OCI-M1 (cell line): ENCODE measurements at places on chromosomes 12 and 14.

DNA sequence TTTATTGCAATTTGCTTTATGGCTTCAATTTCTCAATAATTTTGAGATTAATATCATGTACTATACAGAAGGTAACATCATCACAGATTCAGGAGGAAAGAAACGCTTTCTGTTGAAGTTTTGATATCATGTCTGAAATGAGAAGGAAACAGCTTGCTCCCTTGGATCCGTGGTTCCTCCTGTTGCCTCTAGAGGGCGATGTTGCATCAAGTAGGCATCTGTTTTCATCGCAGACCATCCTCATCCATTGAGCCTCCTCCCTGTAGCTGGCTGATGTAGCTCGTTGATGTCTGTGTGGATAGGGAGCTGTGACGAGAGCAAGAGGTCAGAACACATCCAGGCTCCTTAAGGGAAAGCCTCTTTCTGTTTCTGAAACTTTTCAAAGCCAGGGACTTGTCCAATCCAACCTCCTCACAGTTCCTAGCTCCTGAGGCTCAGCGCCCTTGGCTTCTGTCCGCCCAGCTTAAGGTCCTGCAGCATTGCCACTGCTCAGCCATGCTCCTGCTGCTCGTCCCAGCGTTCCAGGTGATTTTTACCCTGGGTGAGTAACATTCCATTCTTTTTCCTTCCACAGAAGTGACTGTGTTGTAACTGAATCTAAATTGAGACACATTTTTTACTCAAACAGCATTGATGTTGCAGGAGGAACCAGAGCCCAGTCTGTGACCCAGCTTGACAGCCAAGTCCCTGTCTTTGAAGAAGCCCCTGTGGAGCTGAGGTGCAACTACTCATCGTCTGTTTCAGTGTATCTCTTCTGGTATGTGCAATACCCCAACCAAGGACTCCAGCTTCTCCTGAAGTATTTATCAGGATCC is 304.8 kb upstream of the OR4E1 start:
- peak; percentile 57 for DNase-seq

- DNase-seq = peak; percentile 81
These were observed 161.1 kb downstream of the PPFIA2 start for GRCh38 chr12:81597928-81598604.

DNA sequence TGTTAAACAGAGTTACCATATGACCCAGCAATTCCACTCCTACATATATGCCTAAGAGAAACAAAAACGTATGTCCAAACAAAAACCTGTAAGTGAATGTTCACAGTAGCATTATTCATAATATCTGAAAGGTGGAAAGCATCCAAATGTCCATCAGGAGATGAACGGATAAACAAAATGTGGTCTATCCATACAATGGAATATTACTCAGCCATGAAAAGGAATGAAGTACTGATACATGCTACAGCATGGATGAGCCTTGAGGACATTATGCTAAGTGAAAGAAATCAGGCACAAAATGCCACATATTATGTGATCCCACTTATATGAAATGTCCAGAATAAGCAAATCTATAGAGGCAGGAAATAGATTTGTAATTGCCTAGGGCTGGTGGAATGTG is 16.8 kb downstream of the MOK start:
- no peak for DNase-seq

GRCh38 chr14:21913759-21914158 is 240.1 kb upstream of the OR4E1 start:
- DNase-seq = peak; percentile 83

DNA sequence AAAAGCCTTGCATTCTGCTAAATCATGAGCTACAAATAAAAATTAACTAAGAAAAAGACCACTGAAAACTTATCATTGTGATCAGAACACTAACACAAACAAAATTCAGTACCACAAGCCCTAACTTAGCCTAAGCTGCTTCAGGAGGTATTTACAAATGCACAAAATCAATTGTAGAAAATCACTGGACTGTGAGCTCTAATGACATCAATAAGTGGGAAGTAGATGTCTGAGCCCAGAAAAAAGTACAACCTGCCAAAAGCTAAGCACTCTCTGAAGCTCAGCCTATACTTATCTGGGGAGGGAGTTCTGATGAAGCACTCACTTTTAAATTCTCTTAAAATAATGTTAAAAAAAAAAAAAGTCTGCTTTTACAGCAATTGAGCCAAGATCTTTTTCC is 92.9 kb downstream of the SLCO1B1 start:
- no peak for DNase-seq

- no peak for DNase-seq
These were observed 280.0 kb downstream of the SLC6A15 start for GRCh38 chr12:84632556-84632955.

- DNase-seq = no peak
These were observed 51.4 kb upstream of the SLC6A15 start for GRCh38 chr12:84964048-84964447.

GRCh38 chr12:71665090-71665463 is 976 bp downstream of the THAP2 start:
- no peak for DNase-seq

DNA sequence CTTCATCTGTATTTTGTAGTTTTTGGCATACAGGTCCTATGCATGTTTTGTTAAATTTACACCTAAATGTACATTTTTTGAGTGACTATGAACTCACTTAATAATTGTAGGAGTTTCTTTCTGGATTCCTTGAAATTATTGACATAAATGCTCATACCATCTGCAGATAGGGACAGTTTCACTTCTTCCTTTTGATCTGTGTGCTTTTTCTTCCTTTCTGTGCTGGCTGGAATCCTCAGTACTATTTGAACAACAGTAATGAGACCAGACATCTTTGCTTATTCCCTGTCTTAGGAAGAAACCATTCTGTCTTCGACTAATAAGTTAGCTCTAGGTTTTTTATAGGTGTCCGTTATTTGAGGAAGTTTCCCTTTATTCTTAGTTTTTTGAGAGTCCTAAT is 110.3 kb downstream of the ADGRD1 start:
- DNase-seq = no peak

GRCh38 chr12:4121506-4122020 is 152.0 kb upstream of the CCND2 start:
- no peak for DNase-seq

GRCh38 chr12:131619736-131620506 is 91.0 kb upstream of the SFSWAP start:
- no peak for DNase-seq

DNA sequence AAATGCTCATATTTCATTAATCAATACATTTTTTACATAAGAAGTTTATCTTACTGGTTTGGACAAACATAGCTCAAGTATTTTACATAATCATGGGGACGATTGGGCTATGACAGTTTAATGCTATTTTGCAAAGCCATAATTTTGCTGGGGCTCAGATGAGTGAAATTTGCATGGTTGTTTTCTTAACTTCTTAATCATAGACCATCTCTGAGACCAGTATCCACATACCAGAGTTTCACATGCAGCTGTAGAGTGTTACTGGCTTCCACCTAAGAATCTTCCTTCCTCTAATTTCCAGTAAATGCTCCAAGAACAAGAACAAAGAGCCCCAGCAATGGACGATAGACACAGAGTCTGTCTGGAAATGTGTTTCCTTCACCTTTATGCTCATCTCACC is 303.0 kb upstream of the TMEM132C start:
- no peak for DNase-seq

GRCh38 chr12:57188090-57188425 is 28.5 kb upstream of the NXPH4 start:
- no peak for DNase-seq

GRCh38 chr12:47876440-47876960 is 28.3 kb downstream of the VDR start:
- DNase-seq = no peak

DNA sequence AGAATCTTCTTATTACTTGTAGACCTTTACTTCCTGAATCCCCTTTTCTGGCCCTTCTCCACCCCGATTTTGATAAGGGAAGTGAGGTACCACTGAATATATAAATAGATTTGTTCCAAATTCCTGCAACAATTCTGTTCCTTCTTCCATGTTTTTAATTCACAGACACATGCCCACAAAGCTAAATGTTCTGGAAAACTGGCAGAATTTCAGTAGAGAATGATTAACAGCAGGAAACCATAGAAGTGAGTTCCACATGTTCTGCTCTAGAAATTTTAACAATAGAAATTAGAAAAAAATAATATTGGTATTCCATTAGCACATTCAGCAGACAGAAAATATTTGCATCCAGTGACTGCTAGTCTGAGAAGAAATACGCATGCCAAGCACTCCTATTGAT is 139.6 kb downstream of the SLC2A13 start:
- DNase-seq = no peak

GRCh38 chr12:76866726-76867125 is 12.1 kb downstream of the CSRP2 start:
- DNase-seq = no peak

DNA sequence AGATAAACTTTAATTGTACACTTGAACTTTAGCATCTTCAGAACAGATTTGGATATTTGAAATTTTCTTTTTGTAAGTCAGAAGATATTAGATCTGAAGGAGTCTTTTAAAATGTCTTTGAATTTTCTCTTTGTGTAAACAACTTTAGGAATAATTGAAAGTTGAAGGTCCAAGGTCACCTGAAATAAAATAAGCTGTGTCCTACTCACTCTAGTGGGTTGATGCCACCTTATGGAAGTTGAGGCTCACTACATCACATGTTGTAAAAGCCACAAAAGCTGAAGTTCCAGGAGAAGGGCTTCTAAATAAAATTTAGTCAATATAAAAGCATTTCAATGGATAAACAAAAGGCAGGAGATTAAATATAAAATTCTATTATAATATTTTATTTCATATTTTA is 122.0 kb upstream of the ATXN7L3B start:
- DNase-seq = peak; percentile 71

- DNase-seq = peak; percentile 84
These were observed 42.9 kb upstream of the AP4S1 start for GRCh38 chr14:30982533-30982932.

DNA sequence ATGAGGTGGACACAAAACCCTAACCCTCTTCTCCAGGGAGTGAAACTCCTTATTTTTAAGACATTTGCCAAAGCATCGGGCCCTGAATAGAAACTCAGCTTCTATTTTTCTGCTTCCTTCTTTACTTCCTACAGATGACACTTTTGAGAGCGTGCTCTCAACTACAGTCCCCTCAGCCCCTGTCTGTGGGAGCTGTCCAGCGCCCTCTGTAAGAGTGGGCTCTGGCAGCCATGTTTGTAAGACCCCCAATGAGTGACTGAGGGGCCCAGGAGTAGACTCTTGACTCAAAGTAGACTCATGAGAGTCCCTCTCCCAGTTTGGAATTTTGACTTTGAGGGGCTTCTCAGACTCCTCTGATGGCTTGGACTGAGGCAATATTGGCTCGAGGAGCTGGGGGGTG is 25.5 kb upstream of the BATF start:
- no peak for DNase-seq

DNA sequence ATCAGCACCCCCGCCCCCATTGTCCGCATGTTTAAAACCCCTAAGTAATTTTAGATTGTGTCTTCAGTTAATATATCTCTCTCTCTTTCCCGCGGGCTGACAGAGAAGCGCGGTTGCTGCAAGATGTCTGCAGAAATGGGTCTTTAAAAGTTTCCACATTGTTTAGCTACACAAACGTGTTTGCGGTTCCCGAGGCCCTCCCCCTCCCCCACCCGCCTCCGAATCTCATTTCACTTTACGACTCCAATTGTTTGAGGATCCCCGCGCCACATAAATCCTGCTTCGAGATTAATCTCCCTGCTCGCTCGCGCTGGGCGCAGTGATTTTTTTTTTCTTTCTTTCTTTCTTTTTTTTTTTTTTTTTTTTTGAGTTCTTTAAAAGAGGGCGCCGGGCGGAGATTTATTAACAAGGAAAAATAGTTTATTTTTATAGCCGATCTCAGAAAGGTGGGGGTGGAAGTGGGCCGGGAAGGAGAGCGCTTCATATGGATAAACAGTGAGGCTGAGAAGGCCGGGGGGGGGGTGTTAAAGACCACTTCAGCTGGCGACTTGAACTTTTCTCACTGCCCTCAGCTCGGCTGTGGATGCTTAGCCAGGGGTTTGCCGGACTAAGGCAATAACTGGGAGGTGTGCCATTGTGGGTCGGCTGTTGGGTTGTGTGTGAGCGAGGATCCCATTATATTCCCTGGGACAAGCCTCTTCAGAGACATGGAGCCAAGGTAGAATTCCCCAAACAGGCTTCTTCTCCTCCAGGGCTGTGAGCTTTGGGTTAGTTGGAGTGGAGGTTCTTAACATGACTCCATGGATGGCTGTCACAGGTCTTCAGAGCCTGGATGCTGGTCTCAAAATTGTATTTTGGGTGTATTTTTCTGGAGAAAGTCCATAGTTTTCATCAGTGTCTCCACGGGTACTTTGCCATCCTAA is 39.7 kb upstream of the TBX5 start:
- DNase-seq = no peak

DNA sequence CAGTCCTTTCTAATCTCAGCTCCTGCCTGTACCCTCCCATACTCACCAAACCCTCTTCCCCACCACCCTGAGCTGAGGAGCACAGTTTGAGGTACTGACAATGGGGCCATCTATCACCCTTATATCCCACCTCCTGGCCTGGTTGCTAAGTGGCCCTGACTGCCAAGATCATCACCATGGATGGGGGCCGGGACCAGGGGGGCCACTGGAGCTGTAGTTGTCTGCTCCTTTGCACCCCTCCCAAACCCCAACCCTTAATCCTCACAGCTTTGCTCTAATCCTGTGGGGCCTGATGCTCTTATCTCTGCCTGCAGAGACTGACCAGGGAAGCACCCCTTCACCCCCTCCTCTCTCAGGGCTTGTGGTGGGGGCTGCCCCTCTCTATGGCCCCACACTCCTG is 395 bp upstream of the GNB3 start:
- peak; percentile 60 for DNase-seq

DNA sequence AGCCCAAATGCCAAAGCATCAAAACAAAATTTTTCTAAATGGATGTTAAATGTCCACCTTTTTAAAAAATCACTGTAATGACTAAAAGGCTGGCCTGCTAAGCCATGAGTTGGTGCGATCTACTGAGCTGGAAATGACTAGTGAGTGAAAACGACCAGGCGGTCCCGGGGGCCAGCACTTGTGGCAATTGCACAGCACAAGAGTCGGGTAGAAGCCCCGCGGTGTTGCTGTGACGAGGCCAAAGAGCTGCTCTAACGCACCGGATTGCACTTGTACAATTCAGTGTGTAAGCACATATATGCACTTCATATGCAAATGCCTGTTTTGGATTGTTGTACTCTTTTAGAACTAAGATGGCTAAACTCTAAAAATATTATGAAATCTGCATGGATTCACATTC is 64.1 kb upstream of the DYNC1H1 start:
- no peak for DNase-seq

GRCh38 chr12:75641031-75641780 is 129.8 kb upstream of the KRR1 start:
- peak; percentile 52 for DNase-seq
